ENCODE measurements at places on chromosomes 11 and 22. TPM values are rescaled to one million over a fixed set of nuclear protein-coding genes. Genes with fewer than 3 reads are reported as not detected.

The NPTXR gene
- 8.8 TPM for total RNA-seq

The MPEG1 gene
- total RNA-seq, result 17.4 TPM

DNA sequence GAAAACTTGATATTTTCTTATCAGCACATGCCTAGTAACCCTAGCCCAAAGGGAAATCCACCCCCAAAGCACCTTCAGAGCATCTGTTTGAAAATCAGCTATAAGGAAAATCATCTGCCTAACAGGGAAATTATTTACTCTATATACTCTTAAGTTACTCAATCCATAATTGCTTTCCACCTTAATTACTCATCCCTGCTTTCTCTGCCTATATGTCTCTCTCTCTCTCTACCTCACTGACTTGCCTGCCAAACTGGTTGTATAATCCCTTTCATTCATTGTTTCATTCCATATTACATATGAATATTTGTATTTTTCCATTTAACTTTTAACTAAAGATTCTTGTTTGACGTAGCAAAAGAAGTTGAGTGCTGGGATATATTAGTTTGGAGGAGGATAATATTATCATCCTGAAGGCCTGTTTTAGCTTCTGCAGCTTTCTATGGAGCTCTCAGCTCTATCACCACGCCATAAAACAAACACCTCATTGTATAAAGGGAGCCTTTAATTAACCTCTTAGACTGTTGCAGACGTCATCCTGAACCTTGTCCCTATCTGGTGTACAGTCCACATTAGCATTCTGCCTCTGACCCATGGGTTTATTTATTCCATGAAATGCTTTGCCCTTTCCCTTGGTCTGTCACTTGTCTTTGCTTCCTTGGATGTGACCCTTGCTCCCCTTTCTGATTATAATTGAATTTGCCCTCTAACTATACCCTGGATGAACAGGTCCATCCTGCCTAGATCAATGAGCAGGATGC is 98.9 kb downstream of the INSC start:
- DNase-seq, result no peak

The EEF1G gene
- 1,308 TPM for total RNA-seq

The MIF gene
- total RNA-seq, result 372 TPM

Measured in esophagus muscularis mucosa (tissue), 4 donors.